T-cell (primary cell): ENCODE measurements at places on chromosomes 6 and 20.
A peak's percentile ranks its signal among the peaks of the same experiment; 100 is the strongest.

- peak; percentile 6 for DNase-seq
Observed at GRCh38 chr20:37914672-37915433, 11.9 kb downstream of the VSTM2L start.

GRCh38 chr6:39347206-39347605 is 24.7 kb upstream of the KCNK16 start:
- DNase-seq, result no peak

DNA sequence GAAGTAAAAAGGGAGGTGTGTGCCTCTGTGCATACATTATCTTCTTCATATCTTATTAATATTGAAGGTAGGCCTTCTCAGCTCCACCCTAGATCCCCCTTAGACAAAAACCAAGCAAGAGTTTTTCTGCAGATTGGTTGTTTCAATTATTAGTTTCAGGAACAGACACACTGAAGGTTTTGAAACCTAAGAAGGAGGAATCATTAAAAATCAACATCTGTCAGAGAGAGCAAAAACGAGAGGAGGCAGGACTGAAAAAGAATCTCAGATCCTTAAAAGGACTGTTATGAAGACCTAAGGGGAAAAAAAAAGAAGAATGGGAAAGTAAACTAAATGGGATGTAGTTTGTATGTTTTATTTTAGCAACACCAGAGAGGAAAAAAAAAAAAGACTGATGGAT is 560.8 kb upstream of the JAG1 start:
- no peak for DNase-seq

GRCh38 chr20:32123088-32123487 is 13.6 kb downstream of the TM9SF4 start:
- no peak for DNase-seq

DNA sequence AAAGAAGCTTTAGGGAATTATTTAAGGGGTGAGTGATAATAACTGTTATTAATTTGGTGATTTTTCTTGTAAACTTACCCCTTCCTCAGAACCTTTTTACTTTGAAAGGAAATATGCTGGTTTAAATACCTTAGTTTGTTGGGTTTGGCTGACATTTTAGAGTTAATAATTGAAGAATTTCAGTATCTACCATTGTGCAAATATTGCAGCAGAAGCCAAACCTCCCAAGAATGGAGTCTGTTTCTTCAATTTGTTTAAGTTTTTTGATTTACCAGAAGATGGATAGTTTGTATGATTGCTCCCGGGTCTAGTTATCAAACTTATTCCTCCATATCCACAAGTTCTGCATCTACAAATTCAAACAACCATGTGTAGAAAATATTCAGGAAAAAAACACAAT is 77.1 kb downstream of the ATRN start:
- DNase-seq, result no peak

GRCh38 chr6:15462256-15462655 is 200.6 kb downstream of the DTNBP1 start:
- DNase-seq, result no peak

DNA sequence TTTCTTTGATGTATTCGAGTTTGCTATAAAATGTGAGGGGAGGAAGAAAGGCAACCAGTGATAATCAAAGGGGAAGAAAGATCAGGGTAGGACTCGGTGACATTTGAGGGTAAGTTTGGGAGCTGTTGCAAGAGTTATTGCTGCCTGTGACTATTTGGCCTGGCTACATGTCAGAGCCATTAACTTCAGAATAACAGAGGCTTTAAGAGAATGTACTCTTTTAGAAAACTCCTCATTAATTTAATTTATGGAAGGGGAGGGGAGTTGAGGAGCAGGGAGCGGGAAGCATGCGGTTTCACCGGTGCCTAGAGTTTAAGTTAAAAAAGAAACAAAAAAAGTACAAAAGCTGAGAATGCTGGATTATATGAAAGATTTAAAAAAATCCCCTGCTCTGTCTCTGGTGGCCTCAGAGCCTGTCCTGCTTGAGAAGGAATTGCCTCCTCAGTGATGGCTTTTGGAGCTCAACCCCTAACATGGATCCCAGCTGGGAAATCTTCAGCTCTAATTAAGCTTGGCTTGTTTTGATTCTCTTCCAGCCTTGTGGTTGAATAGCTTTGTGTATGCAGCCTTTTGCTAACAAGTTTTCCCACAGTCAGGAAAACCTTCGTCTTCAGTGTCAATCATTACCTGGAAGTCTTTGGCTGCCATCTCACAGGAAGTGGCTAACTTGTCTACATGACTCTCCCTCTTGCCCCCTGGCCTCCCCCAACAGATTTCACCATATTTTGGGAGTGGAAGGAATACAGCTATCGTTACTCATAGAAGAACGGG is 238.2 kb downstream of the SOX4 start:
- no peak for DNase-seq

GRCh38 chr20:48025051-48025515 is 239.8 kb upstream of the SULF2 start:
- no peak for DNase-seq
